Epithelial cell of proximal tubule (primary cell): ENCODE measurements at places on chromosomes 7 and 10. TPM values are rescaled to one million over a fixed set of nuclear protein-coding genes. Genes with fewer than 3 reads are reported as not detected.

EBLN1 gene
- total RNA-seq: not detected in 2 replicates

LRRN3 gene
- 0.14 TPM in 1 of 2 replicates, not detected in the other for total RNA-seq

TEX36 gene
- not detected in 2 replicates for total RNA-seq

MMD2 gene
- total RNA-seq: not detected in 2 replicates

WNT16 gene
- total RNA-seq: 0.22 TPM in 1 of 2 replicates, not detected in the other

GPNMB gene
- 10.6 and 10.9 TPM in 2 replicates for total RNA-seq

- no peak for DNase-seq
Observed at GRCh38 chr10:68562661-68563570, 2.8 kb downstream of the TET1 start.

DNA sequence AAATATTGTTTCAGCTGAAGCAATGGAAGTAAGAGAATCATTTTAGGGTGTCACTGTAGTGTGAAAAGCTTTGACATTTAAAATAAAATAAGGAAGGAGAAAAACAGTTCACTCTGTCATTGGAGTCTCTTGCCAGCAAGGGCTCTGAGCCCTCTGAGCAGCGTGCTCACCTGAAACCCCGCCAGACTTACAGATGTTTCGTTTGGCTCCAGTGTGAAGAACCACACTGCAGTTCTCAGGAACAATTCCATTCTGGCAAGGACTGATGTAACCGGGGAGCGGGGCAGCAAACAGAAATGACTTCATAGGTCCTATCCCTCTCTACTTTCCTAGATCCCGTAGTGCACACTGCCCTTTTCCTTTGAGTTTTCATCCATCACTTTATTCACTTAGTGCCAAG is 164.3 kb downstream of the CELF2 start:
- no peak for DNase-seq

- no peak for DNase-seq
Observed at GRCh38 chr7:4683043-4683883, 1.2 kb downstream of the FOXK1 start.

- DNase-seq: no peak
Observed at GRCh38 chr10:127456122-127456521, 93.0 kb upstream of the NPS start.

GRCh38 chr10:60035984-60036383 is 129.6 kb upstream of the CCDC6 start:
- DNase-seq: no peak

GRCh38 chr10:50464004-50464409 is 159.7 kb downstream of the SGMS1 start:
- DNase-seq: no peak

DNA sequence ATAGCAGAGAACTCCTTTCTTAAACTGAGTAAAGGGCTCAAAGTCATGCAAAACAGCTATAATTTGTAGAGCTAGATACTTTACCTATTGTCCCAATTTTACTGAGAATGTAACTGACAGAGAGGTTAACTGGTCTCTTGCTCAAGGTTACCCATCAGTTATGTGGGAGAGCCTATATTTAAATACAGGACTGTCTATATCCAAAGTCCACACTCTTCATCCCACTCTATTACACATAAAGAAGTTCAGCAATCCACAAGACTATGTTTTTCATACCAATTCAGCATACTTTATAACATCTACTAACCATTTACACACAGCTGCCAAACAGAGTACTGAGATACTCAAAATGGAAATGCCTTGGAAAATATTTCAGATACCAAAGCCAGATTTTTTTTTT is 100.2 kb downstream of the MICU1 start:
- no peak for DNase-seq

DNA sequence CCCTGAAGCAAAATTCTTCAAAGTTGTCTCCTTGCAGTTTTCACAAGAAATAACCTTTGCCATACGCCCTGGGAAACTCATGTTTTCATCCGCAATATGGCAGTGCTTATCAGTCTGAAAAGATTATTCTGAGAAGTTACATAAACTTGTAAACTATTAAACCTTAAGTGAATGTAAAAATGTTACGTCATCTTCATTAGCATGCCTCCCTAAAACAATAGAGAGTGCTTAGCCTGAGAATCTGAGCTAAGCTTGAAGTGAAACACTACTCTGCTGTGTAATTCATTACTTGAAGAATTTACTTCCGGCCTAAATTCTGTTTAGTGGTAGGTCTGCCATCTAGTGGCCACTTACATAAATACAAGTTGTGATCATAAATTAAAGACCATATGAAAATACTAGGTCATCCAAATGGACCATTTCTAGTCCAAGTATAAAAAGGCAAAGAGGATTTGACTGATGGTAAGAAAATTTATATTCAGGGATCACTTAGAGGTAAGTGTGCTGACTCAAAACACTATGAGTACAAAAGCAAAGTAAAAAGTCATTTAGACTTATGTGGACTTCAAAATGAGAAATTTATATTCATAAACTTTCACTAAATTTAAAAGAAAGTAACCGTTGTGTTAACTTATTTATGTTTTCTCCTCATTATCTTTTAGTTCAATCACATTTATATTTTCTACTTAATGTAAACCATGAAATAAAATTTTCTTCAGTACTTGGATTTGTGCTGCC is 745.1 kb upstream of the LRRTM3 start:
- peak; percentile 37 for DNase-seq

DNA sequence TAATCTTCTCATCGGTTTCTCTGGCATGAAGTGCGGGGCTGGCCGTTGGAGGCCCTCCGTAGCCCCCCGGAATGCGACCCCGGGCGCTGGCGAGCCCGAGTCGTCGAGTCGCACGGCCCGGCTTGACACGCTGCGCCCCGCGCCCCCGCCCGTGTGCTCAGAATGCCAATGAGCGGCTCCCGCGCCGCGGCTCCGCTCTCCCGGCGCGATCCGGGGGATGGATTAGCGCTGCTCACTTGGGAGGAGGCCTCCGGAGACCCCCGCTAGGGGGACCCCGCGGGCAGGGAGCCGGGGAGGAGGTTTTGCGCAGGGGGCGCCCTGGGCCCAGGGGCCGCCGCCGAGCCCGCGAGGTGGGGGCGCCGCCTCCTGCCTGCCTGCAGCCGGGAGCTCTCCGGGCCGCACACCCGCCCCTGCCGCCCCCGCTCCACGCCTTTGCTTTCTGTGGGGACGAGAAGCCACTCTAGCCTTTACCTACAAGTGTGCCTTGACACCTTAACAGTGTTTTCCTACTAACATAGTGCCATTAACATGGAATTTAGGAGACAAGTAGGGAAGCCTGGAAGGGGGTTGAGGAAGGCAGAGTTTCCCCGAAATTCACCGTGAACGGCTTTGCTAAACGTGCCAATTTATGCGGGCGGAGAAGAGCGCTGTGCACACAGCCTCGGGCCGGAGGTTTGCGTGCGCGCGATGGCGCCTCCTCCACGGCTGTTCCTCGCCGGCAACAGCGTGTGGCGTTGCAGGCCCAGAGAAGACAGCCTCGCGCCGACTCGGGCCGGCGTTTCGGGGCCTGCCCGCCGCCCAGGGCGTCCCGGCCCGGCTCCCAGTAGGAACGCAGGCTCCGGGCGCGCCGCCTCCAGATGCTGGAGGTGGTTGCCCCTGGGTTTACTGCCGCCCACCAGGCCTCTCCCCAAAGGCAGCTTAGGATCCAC is 7.1 kb downstream of the SHH start:
- no peak for DNase-seq

DNA sequence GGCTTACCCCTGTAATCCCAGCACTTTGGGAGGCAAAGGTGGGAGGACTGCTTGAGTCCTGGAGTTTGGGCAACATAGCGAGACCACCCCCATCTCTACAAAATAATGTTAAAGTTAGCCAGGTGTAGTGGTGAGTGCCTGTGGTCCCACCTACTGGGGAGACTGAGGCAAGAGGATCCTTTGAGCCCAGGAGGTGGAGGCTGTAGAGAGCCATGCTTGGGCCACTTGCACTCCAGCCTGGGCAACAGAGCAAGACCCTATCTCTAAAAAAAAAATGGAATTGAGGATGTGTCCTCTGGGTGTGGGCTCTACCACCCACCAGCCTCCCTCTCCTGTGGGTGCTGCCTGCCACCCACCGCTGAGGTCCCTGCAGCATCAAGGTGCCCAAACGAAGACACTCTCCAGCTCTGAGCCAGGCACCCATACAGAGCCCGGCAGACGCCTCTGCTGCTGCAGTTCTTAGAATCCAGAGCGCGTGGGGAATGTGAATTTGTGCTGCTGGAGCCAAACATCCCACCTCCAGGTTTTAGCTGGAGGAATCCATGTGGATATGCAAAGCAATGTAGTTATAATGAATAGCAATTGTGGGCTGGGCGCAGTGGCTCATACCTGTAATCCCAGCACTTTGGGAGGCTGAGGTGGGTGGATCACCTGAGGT is 176.0 kb upstream of the TNRC18 start:
- no peak for DNase-seq

GRCh38 chr10:10613656-10614244 is 403.9 kb upstream of the CELF2 start:
- no peak for DNase-seq

DNA sequence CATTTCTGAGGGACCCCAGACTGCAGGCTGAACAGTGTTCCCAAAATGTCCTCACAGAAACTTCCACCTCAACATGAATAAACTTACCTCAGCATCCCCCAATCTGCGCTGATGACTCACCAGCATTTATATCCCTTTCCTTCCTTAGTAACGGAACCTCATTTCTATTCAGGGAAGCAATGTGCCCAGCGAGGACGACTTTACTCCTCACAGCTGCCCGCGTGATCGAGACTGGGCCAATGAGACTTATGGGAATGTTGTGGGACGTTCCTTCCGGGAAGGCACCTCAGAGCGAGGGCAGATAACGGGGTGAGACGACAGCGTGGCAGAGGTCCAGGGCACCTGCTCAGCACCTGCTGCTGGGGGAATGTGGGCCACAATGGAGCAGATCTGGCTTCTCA is 73.1 kb upstream of the CAMK2B start:
- DNase-seq: no peak

DNA sequence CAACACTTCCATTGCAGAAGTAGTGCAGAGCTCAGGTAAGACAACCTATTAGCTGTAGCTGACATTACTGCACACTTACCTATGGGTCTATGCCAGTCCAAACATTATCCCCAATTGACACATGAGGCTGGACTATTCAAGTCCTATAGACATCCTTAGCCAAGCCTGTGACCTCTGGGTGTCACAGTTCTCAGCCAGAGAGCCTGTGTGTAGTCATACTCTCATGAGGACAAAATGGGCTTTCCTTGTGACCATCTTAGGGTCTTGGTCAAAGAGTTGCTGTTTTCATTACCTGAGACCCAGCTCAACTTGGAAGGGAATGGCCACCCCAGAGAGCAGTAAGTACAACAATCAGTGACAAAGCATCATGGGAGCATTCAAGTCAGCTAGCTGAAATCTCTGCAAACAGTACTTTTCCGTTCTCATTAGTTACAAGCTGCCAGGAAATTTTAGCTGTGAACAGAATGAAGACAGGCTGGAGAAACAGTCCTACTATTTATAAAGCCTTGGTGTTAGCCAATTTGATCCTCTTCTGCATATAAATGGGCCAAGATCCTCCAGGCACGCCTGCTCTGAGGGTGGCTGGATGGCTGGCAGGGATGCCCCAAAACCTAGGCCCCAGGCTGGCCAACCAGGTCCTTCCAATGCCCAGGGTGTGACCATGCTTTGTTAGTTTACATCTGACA is 44.3 kb downstream of the NUDCD3 start:
- DNase-seq: no peak
